ENCODE measurements at places on chromosomes 5 and 9.

GRCh38 chr9:3902631-3903030 is 376.8 kb upstream of the RFX3 start:
- no peak for DNase-seq

- no peak for DNase-seq
Measured at GRCh38 chr9:98922721-98923435, 20.8 kb upstream of the COL15A1 start.

DNA sequence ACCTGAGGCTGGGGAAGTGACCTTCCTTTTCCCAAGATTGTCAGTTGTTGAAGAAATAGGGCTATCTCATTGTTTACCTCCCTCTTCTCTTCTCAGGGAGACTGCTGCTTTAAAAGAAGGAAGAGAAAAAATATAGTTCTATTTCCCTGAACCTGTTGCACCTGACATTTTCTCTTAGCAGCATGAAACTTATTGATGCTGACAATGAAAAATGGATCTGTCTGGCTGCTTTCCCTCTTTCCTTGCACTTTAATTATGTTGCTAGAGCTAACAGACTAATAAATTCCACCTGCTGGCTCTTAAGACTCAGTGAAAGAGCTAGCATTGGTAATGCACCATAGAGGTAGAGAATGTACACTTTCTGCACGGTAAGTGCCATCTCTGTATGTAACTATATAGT is 6.2 kb upstream of the CKMT2 start:
- DNase-seq = no peak

GRCh38 chr5:134450374-134450773 is 38.7 kb upstream of the CDKN2AIPNL start:
- no peak for DNase-seq

- DNase-seq = no peak
Measured at GRCh38 chr5:97412959-97413358, 229.9 kb upstream of the RIOK2 start.

DNA sequence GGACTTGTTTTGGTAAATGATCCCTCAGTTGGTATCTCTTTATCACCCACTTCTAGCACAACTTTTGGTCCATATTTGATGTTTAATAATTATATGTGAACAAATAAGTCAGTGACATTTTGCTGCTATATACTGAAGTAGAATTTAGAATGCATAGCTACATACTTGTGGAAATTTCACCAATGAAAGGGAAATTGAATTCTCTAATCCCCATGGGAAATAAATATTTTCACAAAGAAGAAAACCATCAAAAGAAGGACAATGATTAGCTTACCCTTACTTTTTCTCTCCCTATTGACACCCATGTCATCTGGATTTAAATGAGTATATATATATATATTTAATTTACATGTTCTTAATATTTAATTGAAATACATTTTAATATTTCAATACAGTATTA is 94.3 kb upstream of the DAB2 start:
- DNase-seq = no peak

- peak; percentile 47 for DNase-seq
Measured at GRCh38 chr5:1732945-1733344, 66.7 kb downstream of the MRPL36 start.

DNA sequence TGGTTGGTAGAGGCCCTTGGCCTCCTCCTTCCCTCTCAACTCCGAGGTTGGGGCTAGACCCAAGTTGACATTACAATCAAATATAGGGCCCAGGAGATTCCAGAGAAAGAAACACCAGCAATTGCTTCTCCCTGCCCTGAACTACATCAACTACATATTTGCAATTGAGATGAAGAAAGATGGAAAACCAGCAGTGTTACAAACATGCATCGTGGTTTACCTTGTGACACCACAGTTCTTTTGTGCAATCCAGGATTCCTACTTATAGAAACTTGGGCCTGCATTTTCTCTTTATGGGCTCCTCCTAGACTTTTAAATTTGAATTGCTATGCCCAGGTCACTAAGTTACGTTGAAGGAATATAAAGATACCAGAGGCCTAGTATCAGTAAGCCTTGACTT is 126.7 kb downstream of the DCP2 start:
- DNase-seq = no peak

GRCh38 chr5:156824800-156825199 is 25.3 kb upstream of the PPP1R2B start:
- DNase-seq = no peak

DNA sequence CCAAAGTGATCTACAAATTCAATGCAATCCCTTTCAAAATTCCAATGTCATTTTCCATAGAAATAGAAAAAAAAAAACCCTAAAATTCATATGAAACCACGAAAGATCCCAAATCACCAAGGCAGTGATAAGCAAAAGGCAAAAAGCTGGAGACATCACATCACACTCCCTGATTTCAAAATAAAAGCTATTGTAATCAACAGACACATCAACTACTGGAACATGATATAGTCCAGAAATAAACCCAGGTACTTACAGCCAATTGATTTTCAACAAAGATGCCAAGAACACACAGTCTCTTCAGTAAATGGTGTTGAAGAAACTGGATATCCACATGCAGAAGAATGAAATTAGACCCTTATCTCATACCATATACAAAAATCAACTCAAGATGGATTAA is 224.0 kb downstream of the WDR70 start:
- no peak for DNase-seq

GRCh38 chr9:110049699-110050450 is 158.1 kb downstream of the C9orf152 start:
- DNase-seq = no peak

DNA sequence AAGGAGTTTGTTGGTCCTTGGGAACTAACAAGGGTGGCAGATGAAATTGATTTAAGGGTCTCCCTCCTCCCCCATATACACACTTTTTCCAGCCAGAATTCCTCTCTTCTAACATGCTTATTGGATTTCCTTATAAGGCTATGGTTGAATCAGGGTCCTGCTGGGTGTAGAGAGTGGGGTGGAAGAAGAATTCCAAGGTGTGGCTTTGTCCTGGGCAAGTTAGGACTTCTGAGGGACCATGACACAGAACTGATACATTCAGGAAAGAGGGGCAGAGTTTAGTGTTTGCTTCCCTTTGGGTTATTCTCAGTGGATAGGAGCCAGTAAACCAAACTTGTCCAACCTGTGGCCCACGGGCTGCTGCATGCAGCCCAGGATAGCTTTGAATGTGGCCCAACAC is 116.5 kb downstream of the SNX18 start:
- DNase-seq = no peak

GRCh38 chr9:129983891-129984290 is 59.1 kb downstream of the FNBP1 start:
- no peak for DNase-seq

- no peak for DNase-seq
Measured at GRCh38 chr5:36706662-36707061, 100.3 kb downstream of the SLC1A3 start.

GRCh38 chr5:84354101-84354500 is 30.6 kb downstream of the EDIL3 start:
- DNase-seq = no peak

All from type B pancreatic cell (in vitro differentiated cells).